Left forelimb (tissue), 1 donor: ENCODE measurements at places on chromosomes 5 and 9.

- DNase-seq = no peak
These were observed at the start of gene PRSS3 for GRCh38 chr9:33795281-33795680. PRSS3 (plus strand) TSS chr9:33795561; CDS start chr9:33795574, 13 bp downstream.

DNA sequence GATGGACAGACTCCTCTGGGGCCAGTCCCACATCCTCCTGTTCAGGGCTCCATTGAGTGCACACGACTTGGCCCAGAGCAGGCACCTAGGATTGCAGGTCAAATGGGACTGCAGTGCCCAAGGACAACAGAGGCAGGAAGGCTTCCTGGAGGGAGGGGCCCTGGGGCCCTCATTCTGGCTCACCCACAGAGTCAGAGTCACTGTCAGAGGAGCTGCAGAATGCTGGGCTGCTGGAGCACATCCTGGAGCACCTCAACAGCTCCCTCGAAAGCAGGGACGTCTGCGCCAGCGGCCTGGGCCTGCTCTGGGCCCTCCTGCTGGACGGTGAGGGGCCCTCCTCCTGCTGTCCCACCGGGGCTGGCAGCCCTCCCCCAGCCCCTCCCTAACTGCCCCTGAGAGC is 15.1 kb downstream of the REXO4 start:
- DNase-seq = no peak

DNA sequence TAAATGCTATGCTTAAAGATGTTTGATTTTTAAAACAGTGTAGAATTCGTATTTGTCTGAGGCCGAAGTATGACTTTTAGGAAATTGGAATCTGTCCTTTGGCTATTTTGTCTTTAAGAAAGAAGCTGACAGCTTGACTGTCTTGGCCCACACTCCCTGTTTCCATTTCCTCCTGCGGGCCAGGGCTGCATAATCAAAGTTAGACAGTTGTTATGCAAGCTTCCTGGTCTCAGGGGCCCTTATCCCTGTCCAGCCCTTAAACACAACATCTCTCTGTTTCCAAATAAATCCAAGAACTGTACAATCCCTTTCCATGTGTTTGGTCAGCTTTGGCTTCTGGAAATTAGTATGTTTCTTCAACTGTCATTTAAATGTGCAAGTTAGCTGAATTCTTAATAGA is 54.6 kb upstream of the ECM2 start:
- DNase-seq = peak; percentile 80

GRCh38 chr5:127307868-127308267 is 17.3 kb downstream of the MEGF10 start:
- no peak for DNase-seq

- DNase-seq = no peak
These were observed 52.4 kb downstream of the ANKH start for GRCh38 chr5:14818931-14819790.

DNA sequence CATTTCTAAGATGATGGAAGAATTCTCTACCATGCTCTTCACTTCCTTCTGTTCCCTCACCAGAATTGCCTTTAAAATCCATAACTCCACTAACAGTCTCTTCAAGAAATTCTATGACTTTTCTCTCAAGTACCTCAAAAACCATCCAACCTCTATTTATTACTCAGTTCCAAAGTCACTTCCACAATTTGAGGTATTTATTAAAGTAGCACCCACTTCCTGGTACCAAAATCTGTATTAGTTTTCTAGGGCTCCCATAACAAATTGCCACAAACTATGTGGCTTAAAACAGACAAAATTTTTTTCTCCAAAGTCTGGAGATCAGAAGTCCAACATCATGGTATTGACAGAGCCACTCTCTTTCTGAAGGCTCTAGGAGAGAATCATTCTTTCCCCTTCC is 4.9 kb upstream of the SPTLC1 start:
- no peak for DNase-seq

DNA sequence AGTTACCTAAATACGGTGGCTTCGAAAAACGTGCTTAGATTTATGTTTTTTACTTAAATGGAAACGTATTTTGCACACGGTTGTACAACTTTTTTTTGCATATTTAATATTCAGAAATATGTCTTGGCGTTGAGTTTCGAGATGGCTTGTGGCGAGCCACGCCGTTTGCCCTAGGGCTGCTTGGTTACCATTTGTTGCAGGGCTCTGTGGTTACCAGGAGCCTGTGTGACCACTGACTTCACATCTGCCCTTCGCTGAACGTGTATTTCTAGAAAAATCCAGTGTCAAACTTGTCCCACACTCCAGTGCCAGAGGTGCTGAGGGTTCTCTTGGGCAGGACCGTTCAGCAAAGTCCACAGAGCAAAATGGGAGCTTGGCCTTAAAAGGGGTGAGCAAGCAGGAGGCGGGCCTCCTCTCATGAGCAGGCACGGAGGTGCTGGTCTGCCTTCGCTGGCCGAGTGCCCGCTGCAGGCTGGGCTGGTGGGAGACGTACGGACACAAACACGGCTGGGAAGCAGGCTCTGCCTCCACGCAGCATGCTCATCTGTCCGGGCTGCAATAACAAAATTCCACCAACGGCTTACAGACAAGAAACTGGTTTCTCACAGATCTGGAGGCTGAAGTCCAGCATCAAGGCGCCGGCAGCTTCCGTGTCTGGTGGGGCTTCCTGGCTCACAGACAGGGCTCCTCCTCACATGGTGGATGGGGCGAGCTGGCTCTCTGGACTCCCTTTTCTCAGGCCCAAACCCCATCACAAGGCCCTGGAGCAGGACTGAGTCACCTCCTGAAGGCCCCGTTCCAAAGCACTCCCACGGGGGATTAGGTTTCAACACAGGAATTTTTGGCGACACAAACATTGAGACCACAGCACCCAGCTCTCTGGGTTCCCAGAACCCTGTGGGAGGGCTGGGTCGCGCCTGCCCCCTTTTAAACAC is 5.4 kb downstream of the MRPL36 start:
- DNase-seq = no peak

GRCh38 chr5:171614971-171615653 is 170.5 kb upstream of the SMIM23 start:
- peak; percentile 70 for DNase-seq

DNA sequence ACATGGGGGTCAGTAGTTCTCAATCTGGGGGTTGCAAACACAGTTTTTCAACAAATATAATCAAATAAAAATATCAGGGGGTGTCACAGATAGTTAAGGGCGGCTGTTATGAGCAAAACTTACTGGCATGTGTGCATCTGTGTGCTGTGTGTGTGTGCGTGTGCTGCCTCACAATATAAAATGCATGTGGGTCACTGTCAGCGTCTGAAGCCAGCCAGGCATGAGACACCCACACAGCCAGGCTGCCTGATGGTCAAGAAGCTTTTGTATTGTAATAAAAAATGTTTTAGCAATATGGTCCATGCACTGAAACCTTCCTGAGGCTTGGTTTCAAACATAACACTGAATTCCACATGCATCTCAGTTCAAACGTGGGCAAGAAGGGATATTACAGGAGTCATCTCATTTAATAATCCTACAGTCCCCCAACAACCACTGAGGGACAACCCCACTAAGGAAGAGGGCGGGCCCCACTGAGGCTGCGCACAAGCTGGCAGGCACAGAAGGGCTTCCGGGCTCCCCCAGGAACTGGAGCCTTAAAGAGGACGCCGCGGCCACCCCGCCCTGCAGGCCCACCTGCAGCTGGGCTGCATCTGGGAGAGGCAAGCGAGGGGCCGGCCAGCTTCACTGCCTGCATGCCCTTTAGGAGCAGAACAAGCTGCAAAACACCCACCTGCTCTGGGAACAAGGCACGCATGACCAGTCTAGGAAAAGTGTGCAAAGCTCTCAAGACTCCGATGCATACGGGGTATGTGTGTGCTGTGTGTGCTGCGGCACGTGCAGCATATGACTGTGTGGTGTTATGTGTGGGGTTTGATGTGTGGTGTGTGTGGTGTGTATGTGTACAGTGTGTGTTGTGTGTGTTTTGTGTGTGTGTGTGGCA is 14.1 kb downstream of the SEMA4D start:
- DNase-seq = no peak

GRCh38 chr9:35448496-35448895 is 41.4 kb upstream of the RUSC2 start:
- no peak for DNase-seq

- no peak for DNase-seq
These were observed 5.1 kb downstream of the ITGA2 start for GRCh38 chr5:52994266-52994665.

- DNase-seq = no peak
These were observed 220.0 kb downstream of the GOLPH3 start for GRCh38 chr5:31954091-31954490.

- no peak for DNase-seq
These were observed 1.7 kb downstream of the FKBP15 start for GRCh38 chr9:113219186-113219936.

GRCh38 chr5:79396265-79396664 is 117.7 kb downstream of the HOMER1 start:
- no peak for DNase-seq

- peak; percentile 100 for DNase-seq
These were observed at the start of gene KIF27 for GRCh38 chr9:83920927-83921707. KIF27 (minus strand) TSS chr9:83921432; CDS start chr9:83915591, 5,841 bp downstream.

DNA sequence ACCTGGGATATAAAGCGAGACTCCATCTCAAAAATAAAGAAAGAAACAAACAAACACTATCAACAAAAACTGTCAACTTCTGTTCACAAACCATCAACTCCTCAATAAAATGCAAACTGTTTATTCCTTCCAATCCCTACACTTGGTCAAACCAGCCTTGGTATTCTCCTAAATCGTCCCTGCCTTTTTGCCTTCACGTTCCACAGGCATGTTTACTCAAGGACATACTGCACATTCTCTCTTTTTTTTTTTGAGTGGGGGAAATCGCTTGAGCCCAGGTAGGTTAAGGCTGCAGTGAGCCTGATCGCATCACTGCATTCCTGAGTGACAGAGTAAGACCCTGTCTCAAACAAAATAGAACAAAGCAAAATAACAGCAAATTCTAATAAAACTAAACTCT is 13.0 kb downstream of the UBAP2 start:
- no peak for DNase-seq

DNA sequence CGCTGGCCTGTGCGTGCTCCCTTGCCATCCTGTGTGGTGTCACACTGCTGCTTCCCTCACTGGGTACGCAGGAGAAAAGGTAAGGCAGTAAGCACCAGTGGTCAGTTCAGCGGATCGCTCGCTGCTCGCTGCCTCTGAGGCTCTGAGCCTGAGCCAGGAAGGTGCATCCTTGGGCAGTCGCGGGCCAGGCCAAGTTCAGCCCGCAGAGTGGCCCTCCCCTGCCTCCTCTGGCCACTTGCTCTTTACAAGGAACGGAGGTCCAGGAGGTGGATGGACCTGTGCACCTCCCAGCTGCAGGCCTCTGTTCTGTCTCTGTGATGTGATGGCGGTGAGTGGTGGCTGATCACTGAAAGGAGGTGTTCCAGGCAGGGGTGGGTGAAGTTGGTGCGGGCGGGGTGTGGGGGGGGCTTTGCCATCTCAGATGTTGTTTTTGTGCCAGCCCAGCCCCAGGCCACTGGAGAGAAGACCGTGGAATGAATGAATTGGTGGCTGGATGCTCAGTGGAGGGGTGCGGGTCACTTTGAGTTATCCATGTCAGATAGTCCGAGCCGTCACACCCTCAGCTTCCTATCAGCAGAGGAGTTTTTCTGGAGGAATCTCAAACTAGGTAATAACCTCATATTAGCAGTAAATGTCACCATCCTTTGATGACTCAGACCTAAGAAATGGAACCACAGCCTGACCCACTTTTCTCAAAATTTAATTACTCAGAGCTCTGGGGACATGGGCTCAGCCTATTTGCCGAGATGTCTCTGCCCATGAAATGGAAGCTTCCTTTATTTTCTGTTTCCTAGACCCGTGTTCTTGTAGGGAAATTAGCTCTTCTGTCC is 7.3 kb downstream of the COL5A1 start:
- DNase-seq = no peak

GRCh38 chr5:164184158-164184557 is 678.7 kb downstream of the MAT2B start:
- no peak for DNase-seq

DNA sequence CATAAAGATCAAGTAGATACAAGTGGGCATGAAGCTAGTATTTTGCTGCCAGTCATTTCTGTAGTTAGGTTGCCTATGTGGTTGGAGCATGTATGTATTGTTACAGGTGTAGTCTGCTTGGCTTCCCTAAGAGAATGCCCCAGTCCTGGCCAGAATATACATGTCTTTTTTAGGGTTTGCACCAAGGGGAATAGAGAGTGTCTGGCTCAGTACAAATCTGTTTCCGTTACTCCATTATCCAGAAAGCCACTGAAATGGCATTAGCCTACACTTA is 23.2 kb downstream of the TGFBR1 start:
- DNase-seq = no peak

DNA sequence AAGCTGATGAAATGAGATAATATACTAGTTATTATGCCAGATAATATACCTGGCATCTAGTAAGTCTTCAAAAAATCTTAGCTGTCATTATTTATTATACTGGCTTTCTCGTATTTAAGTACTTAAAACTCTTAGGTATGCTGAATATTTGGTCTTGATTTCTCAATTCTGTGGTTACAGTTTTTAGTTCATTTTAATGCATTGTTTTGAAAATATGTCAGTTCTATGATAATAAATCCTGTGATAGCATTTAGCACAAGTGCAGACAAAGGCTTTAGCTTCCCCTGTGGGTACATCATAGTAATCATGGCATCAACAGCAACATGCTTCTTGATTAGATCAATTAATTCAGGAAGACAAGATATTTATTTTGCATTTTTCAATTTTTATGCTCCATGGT is 133.0 kb downstream of the SMC2 start:
- no peak for DNase-seq

- DNase-seq = no peak
These were observed 157.5 kb downstream of the ADAMTS6 start for GRCh38 chr5:65324226-65324625.

DNA sequence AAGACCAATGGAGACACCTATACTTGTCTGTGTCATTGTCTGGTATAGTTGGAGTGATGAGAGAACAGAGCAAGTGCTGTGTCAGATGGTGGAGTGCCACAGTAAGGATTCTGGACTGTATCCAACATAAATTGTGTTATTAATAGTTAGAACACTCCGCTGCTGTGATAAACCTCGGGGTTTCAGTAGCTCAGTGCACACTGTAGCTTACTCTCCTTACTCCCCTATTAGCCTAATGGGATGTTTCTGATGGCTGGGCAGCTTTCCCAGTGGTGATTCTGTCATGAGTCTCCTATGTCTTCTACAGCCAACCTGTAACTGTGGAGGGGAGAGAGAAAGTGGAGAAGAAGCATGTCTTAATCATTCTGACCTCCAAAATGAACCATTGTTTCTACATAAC is 127.6 kb upstream of the PTCH1 start:
- DNase-seq = no peak
